ENCODE measurements at places on chromosomes 7 and 10. TPM values are rescaled to one million over a fixed set of nuclear protein-coding genes. Genes with fewer than 3 reads are reported as not detected.

DNA sequence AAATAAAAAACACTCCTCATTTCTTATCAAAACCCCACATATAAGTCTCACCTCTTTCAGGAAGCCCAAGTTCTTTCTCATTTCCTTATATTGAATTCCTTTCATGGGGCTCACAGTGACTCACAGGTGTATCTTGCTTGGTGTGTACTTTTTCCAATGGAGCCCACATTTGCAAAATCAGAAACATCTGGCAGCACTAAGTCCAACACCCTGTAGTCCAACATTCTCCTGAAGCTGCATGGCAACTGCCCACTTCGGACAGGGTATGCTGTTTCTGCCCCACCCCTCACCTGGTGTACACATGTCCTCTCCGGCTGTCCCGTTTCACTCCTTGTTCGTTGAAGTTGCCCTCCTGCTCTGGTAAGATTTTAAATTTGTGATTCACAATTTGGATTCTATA lies 544.1 kb downstream of the SORCS3 start:
- no peak for DNase-seq

- no peak for DNase-seq
These were observed 209.6 kb upstream of the SH2B2 start for GRCh38 chr7:102077081-102077480.

The IKZF1 gene
- total RNA-seq, result 0.71 TPM

DNA sequence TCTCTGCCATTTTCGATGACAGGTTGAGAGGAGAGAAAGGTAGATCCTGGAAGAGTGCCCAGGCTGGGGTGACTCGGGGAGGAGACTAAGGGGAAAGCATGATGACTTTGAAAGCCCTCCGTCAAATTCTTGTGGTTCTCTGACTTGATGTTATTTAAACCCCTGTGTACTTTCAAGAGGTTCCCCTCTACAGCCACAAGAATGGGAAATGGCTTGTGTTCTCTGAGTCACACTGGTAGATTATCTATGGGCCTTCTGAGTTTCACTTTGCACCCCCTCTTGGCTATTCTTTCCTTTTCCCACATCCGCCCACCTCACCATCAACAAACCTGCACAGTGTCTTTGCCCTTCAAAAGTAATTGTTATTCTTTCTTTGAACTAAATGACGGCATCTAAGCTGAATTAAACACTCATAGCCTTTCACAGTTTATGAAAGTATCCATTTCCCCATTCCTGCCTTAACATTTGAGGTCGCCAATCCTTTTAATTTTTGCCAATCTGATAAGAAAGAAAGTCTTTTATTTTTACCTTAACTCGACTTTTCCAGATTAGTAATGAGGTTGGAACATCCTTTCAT lies 24.1 kb downstream of the PRF1 start:
- no peak for DNase-seq

DNA sequence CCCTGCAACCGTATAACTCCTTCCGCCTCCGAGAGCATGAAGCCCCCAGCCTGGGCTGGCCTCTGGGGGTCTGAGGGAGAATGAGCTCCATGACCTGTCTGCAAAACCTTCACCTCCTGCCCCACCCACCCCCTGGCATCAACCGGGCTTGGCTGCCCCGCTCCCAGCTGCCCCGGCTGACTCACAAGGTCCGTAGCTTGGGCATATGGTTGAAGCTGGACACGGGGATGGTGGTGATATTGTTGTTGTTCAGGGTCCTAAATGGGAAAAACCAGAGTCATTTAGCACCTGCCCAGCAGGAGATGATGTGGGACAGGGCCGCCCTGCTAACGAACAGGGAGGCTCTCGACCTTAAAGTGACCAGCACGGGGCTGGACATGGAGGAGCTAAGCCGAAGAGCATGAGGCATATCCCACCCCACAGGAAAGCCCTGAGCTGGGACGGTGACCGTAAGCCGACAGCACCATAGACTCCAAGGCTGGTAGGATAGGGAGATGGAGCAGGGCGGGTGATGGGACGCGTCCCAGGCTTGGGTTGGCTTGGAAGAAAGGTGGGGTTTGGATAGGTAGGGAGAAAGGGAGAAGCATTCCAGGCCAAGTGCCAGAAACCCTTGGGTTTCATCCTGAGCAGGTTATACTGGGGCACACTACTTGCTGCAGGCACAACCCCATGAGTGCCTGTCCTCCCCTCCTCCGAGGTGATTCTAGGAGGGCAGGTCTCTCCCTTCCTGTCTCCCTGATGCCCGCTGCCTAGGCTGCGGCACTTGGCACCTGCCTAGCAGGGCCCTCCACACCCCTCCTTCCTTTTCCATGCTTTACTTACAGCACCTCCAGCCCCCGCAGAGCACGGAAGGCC lies 121.5 kb downstream of the SLIT1 start:
- no peak for DNase-seq

GRCh38 chr10:58240531-58240930 lies 27.2 kb downstream of the IPMK start:
- DNase-seq, result no peak

DNA sequence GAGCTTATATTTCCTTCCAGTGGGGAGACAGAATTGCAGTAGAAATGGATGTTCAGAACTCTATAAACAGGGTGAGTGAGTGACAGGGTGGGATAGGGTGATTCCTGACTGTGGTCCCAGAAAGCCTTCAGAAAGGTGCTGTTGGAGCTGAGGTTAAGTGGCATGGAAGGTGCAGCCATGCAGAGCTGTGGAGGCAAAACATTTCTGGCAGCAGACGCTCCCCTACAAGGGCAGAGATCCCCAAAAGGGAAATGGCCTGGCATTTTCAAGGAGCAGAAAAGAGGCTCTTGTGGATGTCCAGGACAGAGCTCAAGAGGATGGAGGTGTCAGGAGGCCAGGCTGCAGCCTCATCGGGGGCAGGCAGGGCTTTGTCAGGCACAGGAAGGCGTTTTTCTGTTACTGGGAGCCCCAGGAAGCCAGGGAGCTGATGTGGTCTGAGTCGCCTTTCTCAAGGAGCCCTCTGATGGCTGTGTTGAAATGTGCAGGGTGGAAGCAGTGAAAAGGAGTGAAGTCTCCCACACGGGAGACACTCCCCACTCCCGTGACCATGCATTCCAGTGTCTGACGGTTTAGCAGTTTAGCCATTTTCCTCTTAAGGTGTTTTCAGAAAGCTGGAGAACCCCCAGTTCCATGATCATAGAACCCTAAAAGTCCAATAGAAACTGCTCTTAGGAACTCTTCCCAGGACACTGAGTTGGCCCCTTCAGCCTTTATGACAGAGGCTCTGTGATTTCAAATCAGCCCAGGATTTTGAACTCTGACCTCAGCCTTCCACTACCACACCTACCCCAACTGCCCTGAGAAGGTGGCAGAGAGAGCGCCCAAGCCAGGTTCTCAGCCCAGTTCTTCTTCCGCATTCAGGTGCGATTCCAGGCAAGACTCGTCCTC lies 96.2 kb downstream of the C10orf105 start:
- DNase-seq, result no peak

DNA sequence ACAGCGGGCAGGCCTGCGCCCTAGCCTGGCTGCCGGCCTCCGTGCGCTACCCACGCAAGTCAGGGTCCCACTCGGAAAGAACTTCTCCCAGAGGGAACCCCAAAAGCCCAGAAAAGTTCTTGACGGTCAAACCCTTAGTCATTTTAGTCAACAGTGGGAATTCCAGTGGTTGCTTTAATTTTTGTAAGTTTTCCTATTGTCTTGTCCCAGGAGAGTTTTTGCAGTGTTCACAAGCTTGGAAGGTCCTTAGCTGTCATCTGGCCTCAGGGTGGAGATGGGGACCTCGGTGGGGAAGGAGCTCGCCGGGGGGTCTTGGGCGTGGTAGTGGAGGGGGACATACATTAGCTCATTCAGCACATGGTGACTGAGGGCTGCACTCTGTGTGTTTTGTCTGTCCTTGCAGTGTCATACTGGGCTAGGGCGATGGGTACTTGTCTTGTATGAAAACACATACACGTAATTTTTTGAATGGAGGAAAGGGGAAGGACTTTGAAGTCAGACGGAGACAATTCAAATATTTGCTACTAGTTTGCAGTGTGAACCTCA lies 736 bp downstream of the MINDY4 start:
- no peak for DNase-seq

The RBP3 gene
- total RNA-seq, result not detected

DNA sequence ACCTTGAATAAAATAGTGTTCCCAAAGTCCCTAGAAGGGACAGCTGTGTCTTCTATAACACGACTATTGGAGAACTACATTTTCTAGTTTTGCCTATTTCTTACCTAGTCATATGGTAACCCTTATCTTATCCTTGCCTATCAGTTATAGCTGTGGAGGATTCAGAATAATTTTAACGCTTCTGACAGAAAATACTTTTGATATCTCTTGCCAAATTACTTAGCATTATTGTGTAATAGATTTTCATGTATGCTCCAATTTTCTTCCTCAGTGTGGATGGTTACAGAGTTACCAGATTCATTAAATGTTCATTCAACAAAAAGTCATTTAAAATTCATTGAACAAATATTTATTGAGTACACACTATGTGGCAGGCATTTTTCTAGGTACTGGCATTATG lies 34.6 kb upstream of the LSM8 start:
- no peak for DNase-seq

GRCh38 chr7:47322731-47323130 lies 259.2 kb downstream of the TNS3 start:
- DNase-seq, result no peak

- no peak for DNase-seq
These were observed 133.1 kb downstream of the CUBN start for GRCh38 chr10:16996530-16996964.

The SAMD9L gene
- total RNA-seq, result not detected

DNA sequence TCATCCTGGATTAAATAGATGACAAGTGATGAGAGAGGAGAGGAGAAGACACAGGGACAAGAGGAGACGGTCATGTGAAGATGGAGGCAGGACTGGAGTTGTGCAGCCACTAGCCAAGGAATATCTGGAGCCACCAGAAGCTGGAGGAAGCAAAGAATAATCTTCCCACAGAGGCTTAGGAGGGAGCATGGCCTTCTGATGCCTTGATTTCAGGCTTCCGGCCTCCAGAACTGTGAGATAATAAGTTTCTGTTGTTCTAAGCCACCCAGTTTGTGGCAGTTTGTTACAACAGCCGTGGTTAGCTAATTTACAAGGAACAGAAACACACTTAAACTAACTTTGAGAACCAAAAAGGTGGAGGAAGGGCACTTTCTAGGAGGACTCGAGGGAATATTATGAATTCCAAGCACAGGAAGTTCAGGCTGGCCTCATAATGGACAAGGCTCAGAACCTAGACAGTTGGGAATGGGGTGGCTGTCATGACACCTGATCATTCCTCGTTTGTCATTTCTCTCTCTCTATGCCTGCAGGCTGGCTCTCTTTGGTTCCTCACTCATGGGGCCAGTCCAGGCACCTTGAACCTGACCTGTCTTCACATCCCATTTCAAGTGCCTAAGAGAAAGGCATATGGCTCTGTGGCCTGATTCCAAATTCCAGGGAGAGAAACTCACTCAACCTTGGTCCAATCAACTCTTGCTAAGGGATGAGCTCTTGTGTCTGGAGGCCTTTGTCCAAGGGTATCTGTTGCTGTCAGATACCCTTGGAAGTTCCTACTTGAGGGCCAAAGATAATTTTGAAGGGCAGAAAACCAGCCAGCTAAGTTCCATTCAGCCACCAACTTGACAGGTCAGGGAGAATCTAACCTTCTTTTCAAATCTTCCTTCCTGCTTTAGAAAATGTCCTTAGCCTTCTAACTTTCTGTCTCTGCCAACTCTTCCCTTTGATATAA lies 33.5 kb upstream of the PDZD8 start:
- no peak for DNase-seq

The POM121 gene
- 60.0 TPM for total RNA-seq

- DNase-seq, result no peak
These were observed 87.0 kb downstream of the SKAP2 start for GRCh38 chr7:26777385-26777784.

DNA sequence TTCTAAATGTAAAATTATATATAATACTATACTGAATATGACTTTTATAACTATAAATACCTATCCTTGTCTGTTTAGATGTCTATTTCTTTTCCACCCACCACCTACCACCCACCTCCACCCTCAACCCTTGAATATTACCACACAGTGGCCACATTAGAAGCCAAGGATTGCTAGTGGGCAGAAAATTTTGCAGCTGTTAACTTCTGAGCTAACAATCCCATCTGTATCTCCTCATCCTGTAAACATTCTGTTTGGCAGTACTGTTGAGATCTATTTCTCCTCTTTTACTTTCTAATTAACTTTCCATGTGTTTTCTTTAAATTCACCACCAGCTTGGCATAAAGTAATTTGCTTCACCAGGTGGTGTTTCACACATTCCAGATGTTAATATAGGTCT lies 281.1 kb upstream of the BMPER start:
- DNase-seq, result no peak

The THAP5 gene
- total RNA-seq, result 25.9 TPM

DNA sequence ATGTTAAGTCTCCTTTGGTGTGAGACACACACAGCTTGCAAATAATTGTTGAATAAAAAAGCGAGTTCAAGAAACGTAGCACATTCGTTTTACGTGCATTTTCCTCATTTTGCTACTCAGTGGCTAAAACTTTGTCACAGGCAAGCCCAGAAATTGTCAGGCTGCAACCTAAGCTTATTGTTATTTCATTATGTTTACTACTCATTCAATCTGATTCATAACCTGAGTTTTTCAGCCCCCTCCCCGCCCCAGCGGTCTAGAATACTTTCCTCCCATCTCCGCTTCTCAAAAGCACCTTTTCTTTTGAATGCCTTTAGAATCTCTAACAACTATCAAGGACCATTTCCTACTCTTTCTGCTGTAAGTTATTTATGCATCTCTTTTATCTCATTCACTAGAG lies 1.1 kb downstream of the FAM133B start:
- DNase-seq, result no peak

DNA sequence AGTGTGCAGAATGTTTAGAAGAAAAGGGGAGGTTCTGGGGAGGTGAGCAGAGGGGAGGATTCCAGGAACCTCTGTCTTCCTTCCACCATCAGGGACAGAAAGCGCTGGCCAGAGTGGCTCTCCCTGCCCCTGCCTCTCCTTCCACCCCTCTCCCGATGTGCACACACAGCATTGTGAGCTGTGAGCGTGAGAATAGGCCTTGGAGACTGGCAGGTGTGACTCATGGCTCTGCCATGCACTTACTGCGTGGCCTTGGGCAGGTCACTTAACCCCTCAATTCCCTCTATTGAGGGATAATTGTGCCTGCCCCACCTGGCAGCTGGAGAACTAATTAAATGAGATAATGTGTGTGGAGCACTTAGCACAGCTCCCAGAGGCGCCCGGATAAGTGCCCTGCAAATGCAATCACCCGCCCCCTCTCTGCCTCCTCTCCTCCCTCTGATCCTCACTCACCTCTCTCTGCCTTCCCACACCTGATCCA lies 115.4 kb downstream of the ZMIZ1 start:
- no peak for DNase-seq

DNA sequence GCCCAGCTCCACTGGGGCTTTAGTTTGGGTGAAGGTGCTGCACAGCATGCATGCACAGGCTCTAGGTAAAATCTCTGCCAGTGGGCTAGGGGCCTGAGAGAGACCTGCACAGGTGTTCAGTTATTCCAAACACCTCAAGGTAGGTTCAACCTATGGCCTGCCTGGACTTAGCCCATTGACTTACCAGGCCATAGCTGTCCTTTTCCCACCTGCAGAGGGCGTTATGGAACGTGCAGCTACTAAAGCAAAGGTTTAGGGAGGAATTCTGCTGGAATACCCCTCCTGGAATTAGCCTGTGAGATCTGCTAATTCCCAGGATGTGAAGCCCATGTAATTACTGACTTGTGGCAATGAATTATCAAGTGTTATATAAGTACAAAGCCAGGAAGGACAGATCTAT lies 3.6 kb downstream of the VWC2 start:
- no peak for DNase-seq

Data from H1 (cell line).